Regular cardiac myocyte (primary cell): ENCODE measurements at places on chromosomes 13 and 19. TPM values are rescaled to one million over a fixed set of nuclear protein-coding genes. Genes with fewer than 3 reads are reported as not detected.

Gene ZNF426
- 19.4 and 29.9 TPM in 2 replicates for total RNA-seq

Gene LILRB1
- not detected in 2 replicates for total RNA-seq

Gene CEACAM20
- not detected in 2 replicates for total RNA-seq

Gene PSG1
- 0.19 and 1.4 TPM in 2 replicates for total RNA-seq

Gene SLC8A2
- total RNA-seq = not detected in 2 replicates

Gene ZNF540
- total RNA-seq = 0.19 and 2.3 TPM in 2 replicates

Gene RFXANK
- 40.5 and 42.3 TPM in 2 replicates for total RNA-seq

Gene FUT1
- under 0.01 and 0.58 TPM in 2 replicates for total RNA-seq

Gene SIGLEC8
- total RNA-seq = not detected in 2 replicates

Gene CLN5
- 17.6 and 42.6 TPM in 2 replicates for total RNA-seq

Gene ATP12A
- total RNA-seq = not detected in 2 replicates

Gene FBXO17
- total RNA-seq = 20.6 and 24.0 TPM in 2 replicates

Gene ZNF844
- total RNA-seq = 9.0 and 16.6 TPM in 2 replicates

Gene IGSF23
- 0.19 and 0.28 TPM in 2 replicates for total RNA-seq

Gene ZNF730
- total RNA-seq = 0.85 and 2.9 TPM in 2 replicates

Gene CAPN12
- total RNA-seq = 0.28 TPM in 1 of 2 replicates, not detected in the other
